Stimulated activated CD8-positive, alpha-beta memory T cell treated with anti-CD3 and anti-CD28 coated beads, Interleukin-4, amount 100 ng/mL, for 24 hours (primary cell): ENCODE measurements at places on chromosomes 11 and 22.
A peak's percentile ranks its signal among the peaks of the same experiment; 100 is the strongest.

GRCh38 chr11:121615501-121615900, 162.7 kb upstream of the SORL1-AS1 start:
- DNase-seq = no peak

GRCh38 chr11:17353821-17354600, 2.4 kb downstream of the NCR3LG1 start:
- DNase-seq = no peak

DNA sequence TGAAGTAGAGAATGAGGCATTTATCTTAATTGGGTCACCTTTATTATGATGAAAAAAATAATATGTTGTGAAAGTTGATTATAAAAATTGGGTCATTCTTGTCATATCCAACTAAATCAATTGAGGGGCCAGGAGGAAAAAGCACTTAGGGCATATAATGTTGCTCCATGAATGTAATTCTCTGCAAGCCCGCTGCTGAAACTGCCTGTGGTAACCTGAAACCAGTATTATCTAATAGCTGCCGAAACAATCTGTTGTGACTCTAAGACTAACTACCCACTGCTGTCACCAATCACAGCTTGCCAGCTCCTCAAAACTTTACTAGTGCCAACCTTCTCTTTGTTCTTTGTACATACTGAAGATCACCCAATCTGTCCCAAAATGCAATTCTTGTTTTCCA, 115.8 kb downstream of the ATG16L2 start:
- DNase-seq = no peak

DNA sequence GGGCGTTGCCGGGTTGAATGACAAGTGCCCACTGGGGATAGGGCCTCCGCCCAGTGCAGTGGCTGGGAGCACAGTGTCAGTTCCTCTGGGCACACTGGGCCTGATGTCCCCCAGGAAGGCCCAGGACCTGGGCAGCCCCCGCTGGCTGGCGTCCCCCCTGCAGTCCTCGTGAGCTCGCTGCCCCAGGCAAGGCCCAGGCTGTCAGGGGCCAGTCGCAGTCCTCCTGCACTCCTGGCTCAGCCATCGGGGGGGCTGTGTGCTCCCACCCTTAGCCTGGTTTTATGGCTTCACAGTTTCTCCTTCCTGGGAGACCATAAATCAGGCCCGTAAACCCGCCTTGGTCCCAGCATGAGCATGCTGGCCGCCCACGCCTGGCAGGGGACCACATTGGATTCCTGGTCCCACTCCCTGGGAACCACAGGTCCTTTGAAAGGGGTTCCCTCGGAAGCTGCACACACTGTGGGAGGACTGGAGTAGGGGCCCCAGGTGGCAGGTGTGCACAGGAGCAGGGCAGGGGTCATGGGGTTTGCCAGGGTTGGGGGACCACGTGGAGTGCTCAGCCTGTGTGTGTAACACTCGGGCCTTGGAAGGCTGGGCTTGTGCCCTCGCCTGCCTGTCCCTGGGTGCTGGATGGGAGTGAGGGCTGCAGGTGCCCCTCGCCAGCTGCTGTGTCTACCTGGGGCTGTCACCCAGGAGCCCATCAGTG, 113.6 kb downstream of the KCNQ1OT1 start:
- DNase-seq = no peak

- DNase-seq = no peak
Observed at GRCh38 chr11:102685754-102686153, 19.8 kb downstream of the MMP27 start.

DNA sequence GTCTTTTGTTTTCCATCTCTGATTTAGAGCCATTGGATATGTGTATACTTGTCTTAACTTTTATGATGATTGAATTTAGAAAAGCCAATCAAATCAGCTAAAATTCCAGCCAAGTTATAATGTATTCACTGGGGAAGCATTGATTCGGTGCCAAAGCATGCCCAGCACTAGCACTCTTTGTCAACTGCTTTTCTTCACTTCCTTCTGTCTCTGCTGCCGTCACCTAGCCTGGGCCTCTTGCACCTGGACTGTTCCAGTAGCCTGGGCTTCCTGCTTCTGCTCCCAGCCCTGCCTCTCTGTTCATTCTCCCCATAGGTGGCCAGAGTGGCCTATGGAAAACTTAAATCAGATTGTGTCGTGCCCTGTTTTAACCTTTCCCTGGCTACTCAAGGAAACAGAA, 80.7 kb downstream of the NAV2 start:
- no peak for DNase-seq

DNA sequence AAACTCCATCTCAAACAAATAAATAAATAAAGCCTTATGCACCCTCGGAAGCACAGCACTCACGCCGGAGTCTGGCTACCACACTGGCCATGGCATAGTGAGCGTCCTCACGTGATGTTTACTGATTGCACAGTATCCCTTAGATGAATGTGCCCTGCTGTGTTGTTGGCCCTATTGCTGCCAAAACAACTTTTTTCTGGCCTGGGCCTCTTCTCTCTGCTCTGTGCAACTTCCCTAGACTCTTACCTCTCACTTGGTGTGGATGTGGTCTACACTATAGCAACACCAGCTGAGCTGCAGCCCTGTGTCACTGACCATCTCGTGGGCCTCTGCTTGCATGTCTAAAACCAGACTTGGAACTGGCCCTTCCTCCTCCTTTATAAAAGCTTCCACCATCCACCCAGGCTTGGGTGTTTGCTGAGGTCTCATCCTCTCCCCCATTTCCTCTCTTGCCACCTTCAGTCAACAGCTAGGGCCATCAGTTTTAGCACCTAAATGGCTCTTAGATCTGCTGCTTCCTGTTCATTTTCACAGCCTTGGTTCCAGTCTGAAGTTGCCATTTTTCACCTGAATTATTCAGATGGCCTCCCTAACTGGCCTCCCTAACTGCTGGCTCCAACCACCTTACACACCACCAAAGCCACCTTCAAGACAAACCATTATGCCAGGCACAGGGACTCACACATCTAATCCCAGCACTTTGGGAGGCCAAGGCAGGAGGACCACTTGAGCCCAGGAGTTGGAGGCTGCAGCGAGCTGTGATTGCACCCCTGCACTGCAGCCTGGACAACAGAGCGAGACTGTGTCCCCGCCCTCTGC, 9.2 kb downstream of the ZNF74 start:
- no peak for DNase-seq

GRCh38 chr22:38162881-38163843, 18.5 kb downstream of the PLA2G6 start:
- no peak for DNase-seq

DNA sequence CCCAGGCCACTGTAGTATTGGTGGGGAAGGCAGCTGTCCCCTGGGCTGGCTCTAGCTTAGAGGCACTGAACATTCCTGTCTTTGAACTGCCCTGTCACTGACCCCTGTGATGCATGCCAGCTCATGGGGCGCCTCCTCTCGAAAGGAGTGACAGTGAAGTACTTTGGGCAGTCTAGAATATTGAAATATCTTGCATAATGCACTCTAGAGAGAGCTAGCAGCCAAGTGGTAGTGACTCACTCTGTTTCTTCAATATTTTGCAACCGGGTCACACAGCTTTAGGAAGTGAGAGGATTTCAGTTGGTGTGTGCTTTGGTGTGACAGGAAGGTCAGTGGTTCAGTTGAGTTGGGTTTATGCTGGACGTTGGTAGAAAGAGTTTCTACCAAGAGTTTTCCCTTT, 35.5 kb upstream of the ST14 start:
- no peak for DNase-seq

- peak; percentile 69 for DNase-seq
Observed at GRCh38 chr11:61021661-61022212, 50.3 kb downstream of the CD6 start.

GRCh38 chr11:125886997-125887372, 483 bp upstream of the HYLS1 start:
- DNase-seq = no peak

DNA sequence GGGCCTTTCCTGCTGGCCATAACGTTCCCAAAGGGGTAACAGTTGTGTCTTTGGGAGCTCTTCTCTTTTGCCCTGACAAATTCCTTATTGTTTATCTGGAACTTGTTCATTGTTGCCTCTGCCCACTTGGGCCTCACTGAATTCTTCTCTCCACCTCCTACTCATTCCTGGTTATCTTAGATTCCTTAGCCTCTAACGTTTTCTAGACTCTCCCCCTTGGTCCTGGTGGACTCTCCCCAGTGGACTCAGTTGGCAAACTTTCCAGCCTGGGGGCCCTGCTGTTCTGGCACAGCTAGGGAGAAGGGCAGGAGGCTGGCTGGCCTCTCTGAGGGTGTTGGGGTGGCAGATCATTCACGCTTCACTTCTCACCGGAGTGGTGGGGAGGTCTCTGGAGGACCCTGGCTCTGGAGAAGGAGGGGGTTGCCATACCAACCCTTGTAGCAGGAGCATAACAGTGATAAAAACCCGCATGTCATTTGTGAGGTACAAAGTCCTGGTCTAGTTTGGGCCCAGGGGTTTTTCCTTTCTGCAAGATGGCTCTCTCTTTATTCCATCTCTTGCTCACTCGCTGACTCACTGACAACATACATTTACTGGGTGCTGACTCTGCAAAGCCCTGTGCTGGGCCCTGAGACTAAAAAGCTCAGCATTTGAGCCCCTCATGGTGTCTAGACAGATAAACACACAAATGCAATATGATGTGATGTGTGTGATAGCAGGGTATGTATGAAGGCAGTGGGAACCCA, 39.7 kb downstream of the YWHAH start:
- DNase-seq = no peak

GRCh38 chr11:111502611-111503010, 9.6 kb downstream of the BTG4 start:
- no peak for DNase-seq

GRCh38 chr11:122342089-122342744, 226.2 kb upstream of the BLID start:
- DNase-seq = no peak

DNA sequence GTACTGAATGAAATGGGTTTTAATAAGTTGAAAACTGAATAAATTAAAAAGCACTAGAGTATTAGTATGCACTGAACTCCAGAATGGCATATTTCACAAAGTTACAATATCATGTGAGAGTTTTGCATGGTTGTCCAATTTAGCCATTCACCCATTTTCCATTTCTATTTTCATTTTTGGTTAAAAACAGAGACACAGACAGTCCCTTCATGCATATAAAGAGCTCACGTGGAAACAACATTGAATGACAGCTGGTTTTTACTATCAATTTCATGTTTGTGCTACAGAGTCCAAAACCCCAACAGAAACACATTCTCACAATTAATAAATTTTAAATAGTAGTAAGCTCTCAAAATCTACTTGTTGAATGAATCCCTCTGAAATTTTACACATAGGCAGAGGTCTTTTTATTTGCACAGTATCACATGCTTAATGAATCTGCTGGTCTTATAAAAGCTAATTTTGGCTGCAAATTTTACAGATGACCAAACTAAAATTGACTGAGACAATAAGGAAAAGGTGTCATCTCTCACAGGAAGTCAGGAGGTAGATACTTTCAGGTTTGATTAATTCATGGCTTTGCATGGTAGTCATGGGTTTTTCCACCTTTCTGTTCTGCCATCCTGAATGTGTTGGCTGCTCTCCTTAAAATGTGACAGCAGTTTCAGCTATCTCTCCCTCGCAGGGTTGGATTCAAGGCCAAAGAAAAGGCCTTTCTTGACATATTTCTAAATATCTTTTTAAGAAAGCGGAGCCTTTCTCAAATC, 20.6 kb upstream of the DDI1 start:
- no peak for DNase-seq

- no peak for DNase-seq
Observed at GRCh38 chr22:26464312-26464711, 19.3 kb downstream of the HPS4 start.

- no peak for DNase-seq
Observed at GRCh38 chr22:22737590-22737989, 93.2 kb downstream of the GGTLC2 start.

- DNase-seq = no peak
Observed at GRCh38 chr11:125105926-125106325, 5.5 kb downstream of the TMEM218 start.

DNA sequence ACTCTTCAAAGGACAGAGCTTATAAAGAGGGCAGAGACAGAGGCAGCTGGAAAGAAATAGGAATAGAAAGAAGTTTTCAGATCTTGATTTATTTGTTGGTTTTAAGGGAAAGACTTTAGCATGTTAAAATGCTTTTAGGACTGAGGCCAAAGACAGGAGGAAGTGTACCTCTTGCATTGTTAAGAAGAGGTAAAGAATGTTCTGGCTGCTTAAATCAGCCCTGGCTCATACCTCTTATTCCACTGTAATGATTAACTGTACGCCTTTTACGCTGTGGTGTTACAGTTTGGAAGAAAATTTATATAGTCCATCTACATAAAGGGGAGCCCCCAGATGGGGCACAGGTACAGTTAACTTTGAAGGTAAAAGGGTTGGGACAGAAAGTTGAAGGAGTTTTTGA, 10.1 kb upstream of the MPZL2 start:
- no peak for DNase-seq

DNA sequence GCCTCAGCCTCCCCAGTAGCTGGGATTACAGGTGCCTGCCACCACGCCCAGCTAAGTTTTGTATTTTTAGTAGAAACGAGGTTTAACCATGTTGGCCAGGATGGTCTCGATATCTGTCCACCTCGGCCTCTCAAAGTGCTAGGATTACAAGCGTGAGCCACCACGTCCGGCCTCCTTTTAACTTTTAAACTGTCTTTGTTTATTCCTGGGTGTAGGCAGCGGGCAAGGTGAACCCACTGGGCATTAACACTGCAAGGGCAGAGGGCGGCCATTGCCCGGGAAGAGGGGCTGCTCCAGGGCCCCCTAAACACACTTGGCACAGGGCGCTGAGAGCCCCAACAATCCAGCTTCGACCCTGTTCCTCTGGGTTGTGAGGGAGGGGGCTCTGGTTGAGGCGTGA, 693.6 kb downstream of the BRD1 start:
- DNase-seq = no peak

DNA sequence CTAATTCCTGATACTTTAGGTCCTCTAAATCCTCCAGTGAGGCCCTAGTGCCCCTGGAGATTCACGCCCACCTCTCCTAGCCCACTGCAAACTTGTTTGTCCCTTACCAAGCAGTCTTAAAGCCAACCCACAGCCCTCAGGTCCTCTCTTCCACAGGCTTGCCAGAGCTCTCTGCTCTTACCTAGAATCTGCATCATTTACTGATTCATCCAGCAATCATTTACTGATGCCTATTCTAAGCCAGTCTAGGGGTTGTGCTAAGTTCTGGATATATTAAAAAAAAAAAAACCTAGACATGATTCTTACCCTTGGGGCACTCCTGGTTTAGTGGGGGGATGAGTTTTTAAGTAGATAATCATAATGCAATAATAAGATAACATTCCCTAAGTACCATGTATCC, 43.0 kb upstream of the PLET1 start:
- DNase-seq = no peak

DNA sequence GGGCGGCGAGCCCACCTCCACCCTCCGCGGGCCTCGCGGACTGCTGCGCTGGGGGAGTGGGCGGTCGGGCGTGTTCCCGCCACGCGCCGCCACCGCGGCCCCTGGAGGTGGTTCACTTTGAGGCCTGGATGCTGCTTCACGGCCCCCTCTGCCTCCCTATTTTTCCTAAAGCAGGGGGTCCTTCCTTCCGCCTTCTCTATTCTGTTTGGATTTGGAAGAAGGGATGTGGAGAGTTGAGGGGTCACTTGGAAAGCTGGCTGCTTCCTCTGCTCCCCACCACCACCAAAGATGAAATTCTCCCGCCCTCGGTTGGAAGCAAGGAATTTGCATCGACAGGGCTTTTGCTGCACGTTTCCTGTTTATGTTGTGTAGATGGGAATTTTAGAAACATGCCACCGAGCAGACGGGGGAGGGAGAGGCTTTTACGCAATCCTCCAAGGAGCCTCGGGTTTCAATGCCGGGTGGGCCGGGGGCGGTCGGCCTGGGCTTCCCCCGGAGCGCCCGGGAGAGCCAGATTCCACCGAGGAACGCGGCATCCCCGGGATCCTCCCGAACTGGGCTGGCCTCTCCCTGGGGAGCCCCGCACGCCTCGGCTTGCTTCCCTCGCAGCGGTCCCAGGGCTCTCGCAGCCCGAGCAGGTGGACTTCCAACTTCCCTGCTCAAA, 403 bp upstream of the SBF2 start:
- no peak for DNase-seq
